GM06990 (cell line): ENCODE measurements at places on chromosomes 5 and 9.
A peak's percentile ranks its signal among the peaks of the same experiment; 100 is the strongest.

- DNase-seq, result no peak
These were observed 611.8 kb downstream of the KIF4B start for GRCh38 chr5:155625315-155625714.

DNA sequence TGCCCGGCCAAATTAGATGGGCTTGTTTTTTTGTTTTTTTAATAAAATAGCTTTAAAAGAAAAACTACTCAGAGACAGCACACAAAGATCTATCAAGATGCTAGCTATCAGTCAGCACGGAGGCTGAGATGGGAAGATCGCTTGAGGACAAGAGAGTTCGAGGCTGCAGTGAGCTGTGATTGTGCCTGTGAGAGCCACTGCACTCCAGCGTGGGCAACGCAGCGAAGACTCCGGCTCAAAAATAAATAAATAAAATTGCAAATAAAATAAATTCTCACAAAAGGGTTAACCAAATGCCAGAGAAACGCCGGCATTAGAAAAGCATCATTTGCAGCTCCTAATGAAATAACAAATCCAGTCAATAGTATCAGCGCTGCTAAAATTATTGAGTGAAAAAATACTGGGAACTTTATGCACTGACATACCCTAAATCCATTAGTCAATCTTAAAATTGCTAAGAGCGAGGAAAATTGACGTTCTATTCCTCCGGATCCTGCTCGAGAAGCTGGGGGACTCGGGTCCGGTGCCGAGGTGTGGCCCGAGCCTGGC, 681 bp downstream of the CPLANE1 start:
- DNase-seq, result no peak

DNA sequence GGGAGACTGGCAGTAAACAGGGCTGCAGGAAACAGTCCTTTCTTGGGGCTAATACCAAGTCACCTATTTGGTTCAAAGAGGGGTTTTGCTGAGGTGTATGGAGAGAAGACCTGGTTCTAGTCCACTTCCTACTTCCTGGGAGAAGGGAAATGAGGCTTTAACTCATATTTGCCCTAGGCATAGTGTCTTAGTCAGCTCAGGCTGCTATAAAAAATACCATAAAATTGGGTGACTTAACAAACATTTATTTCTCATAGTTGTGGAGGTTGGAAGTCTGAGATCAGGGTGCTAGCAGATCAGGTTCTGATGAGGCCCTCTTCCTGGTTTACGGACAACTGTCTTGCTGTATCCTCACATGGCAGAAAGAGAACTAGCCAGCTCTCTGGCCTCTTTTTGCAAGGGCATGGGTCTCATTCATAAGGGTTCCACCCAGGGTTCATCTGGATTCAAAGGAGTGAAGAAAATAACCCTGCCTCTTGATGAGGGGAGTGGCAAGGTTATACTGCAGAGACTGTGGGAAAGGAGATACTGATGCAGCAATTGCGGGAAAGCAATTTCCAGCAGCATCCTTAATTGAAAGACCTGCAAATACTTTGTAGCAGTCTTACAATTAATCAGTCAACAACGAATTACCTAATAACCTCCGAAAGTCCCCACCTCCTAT, 40.5 kb downstream of the ANKDD1B start:
- no peak for DNase-seq

GRCh38 chr5:130280528-130281217, 376.4 kb downstream of the CHSY3 start:
- DNase-seq, result no peak

GRCh38 chr5:90201923-90202322, 207.6 kb downstream of the CETN3 start:
- DNase-seq, result no peak

GRCh38 chr5:56910210-56910965, 992 bp downstream of the SETD9 start:
- DNase-seq, result no peak

GRCh38 chr5:106408141-106408540, 1262.6 kb downstream of the EFNA5 start:
- no peak for DNase-seq

GRCh38 chr5:122312591-122313406, 762 bp downstream of the SNCAIP start:
- DNase-seq, result peak; percentile 19

DNA sequence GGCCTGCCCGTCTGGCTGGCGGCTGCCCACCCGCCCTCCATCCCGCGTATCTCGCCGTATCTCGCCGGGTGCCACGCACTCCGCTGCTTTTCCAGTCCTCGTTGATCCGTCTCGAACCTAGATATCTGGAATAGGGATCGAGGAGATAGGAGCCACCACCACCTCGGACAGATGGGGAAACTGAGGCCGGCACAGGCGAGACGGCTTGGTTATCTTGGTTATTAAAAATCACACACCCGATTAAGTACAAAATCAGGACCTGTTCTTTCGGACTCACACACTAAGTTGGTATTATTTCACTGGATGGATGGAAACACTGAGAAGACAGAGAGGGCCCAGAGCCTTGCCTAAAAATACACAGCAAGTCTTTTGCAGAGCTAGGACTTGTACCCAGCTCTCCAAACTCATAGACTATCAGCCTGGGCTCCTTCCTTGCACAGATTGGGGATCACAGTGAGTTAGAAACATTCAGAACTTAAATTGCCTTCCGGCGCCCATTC, 678 bp downstream of the SLC26A2 start:
- DNase-seq, result no peak

- no peak for DNase-seq
These were observed 51.4 kb downstream of the ROR2 start for GRCh38 chr9:91898451-91899218.

- no peak for DNase-seq
These were observed 22.4 kb upstream of the MAP1B start for GRCh38 chr5:72084876-72085275.

- no peak for DNase-seq
These were observed 148.7 kb downstream of the RFK start for GRCh38 chr9:76245518-76245917.

GRCh38 chr5:135708481-135709207, 125.8 kb upstream of the SLC25A48 start:
- DNase-seq, result no peak

DNA sequence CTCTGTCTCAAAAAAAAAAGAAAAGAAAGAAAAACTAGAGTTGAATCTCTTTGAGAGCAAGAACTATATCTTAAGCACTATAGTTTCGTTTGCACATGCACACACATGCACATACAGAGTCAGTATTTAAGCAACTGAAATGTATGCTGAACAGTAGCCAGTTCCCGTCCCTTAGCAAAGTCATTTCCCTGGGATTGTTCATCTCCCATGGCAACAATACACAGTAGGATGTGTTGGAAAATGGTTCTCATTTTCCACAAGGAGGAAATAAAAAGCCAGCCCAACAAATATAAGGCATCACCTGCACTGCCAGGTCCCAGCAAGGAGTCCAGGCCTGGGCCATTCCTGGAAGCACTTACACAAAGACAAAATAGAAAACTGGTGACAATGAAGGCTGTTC, 4.2 kb upstream of the ZNF346 start:
- no peak for DNase-seq

DNA sequence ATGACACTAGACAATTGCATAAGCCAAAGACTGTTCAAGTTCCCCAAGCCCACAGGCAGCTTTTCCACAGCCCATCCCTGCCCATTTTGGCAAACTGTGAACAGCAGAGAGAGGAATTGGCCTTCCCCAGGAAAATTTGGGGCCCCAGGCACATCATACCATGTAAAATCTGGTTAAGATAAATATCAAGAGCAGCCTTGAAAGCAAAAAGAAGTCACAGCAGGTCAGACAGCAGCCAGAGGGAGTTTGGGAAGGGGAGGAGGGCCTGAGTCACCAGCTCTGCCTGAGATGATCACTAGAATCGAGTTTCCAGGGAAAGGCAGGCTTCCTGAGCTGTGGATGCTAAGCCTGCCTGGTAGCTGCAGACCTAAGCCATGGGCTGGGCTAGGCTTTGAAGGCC, 179.2 kb downstream of the RFK start:
- DNase-seq, result no peak

GRCh38 chr5:80853413-80853812, 106.8 kb upstream of the RASGRF2 start:
- no peak for DNase-seq

- DNase-seq, result no peak
These were observed 57.8 kb upstream of the HSPA9 start for GRCh38 chr5:138632900-138633489.

- DNase-seq, result no peak
These were observed 33.6 kb upstream of the SARDH start for GRCh38 chr9:133771486-133772482.

GRCh38 chr5:6395621-6396020, 17.3 kb upstream of the MED10 start:
- DNase-seq, result no peak

DNA sequence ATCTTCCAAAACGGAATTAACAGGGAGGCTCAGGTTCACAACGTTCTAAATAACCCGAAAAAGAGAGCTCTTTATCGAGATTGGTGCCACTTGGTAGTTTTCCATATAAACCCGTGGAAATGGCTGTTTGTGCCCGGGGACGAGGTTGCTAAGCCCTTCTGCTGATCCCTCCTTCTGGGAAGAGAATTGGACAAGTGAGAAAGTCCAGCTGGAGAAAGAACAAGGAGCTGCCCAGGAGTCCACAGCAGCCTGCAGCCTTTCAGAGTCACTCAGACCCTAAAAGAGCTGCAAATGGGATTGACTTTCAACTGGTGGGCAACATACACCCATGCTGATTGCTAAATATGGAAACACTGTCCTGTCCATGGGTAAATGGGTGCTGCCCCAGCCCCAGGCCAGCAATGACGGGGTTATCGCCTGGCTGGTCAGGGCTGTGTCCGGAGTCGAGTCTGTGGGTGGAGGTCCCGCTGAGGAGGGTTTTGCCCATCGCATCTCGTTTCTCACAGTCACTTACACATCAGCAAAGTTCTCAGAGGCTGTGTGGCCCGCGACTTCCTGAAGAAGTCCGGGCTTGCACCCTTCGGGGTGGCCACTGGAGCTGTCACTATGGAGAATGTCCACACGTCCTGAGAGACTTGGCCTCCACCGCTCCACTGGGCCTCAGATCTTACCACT, 40.7 kb upstream of the HSD17B3 start:
- no peak for DNase-seq

GRCh38 chr5:120532835-120533234, 68.7 kb downstream of the PRR16 start:
- DNase-seq, result no peak

DNA sequence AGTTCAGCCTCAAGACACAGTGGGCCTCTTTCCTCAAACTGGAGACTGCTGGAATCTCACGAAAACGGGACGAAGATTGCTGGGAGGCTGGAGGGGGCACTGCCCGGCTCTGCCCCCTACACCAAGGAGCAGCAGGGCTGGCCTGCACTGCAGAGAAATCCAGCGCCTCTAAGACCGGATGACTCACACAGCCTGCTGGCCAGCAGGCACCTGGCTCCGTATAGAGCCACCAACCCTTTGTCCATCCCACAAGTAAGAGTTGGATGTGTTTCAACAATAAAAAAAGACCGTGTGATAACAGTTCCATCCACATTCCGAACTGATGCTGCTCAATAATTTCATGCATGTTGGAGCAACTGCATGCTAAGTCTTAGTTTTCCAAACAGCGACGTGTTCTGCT, 11.5 kb downstream of the CCDC127 start:
- DNase-seq, result no peak

- no peak for DNase-seq
These were observed 84.0 kb downstream of the RXRA start for GRCh38 chr9:134410071-134410834.

DNA sequence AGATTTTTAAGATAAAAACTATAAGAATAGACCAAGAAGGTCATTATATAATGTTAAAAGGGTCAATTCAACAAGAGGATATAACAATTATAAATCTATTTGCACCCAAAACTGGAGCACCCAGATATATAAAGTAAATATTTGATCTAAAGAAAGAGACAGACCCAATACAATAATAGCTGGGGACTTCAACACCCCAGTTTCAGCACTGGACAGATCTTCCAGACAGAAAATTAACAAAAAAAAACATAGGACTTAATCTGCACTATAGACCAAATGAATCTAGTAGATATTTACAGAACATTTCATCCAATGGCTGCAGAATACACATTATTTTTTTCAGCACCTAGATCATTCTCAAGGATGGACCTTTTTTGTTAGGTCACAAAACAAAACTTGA, 331.9 kb downstream of the SPOCK1 start:
- no peak for DNase-seq

- no peak for DNase-seq
These were observed 91.1 kb upstream of the CER1 start for GRCh38 chr9:14813336-14814248.

DNA sequence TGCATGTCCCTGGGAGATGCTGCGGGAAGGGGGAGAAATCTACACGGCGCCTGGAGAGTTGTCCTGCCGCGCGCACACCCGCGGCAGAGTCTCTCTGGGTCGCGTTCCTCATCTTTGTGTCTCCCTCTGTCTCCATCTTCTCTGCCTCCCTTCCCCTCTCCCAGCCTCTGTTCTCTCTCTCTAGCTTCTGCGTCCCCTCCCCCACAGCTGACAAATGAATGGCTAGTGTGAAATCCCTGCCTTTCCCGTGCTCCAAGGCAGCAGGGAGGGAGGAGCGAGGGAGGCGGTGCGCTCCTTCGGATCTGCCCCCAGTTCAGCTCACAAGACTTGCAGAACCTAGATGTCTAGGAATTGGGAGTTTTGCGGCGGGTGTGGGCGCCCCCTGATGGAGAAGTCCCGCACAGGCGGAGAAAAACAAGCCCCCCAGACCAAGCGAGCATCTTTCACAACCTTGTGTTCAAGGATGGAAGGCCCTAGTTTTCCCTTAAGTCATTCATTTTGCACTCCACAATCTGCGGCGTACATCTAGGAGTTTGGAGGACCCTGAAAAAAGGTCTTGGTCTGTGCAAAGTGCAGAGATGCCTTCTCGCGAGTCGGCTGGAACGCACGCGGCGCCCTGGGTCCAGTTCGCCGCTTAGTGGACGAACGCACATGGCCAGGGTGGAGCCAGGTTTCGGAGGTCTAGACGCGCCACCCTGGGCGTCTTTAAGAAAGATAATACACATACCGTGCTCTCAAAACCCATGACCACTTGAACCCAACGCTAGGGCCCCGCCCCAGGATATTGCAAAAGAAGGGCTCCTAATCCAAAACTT, 2.0 kb downstream of the VCAN start:
- peak; percentile 88 for DNase-seq

GRCh38 chr5:159342840-159343239, 12.6 kb upstream of the IL12B start:
- DNase-seq, result no peak
